ENCODE measurements at places on chromosomes 1 and 21. TPM values are rescaled to one million over a fixed set of nuclear protein-coding genes. Genes with fewer than 3 reads are reported as not detected.

DNA sequence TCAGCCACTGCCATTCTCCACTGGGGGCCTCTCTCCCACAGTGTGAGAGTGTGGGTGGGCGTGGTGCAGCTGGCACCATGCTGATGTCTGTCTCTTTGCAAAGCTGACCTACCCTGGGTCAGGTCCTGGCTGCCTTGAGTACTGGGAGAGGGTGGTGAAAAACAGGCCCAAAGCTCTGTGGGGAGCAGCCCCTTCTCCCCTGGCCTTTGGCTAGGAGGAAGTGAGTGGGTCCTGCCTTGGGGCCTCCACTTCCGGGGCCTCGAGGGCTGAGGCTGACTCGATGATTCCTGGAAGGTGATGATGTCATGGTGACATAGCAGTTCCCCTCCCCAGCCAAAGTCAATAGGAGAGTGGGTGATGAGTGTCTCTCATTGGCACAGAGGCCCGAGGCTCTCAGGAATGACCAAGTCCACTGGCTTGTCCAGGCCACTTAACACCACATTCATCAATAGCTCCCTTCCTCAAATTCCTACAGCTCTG, 53.0 kb downstream of the IER5 start:
- peak; percentile 67 for DNase-seq

DNA sequence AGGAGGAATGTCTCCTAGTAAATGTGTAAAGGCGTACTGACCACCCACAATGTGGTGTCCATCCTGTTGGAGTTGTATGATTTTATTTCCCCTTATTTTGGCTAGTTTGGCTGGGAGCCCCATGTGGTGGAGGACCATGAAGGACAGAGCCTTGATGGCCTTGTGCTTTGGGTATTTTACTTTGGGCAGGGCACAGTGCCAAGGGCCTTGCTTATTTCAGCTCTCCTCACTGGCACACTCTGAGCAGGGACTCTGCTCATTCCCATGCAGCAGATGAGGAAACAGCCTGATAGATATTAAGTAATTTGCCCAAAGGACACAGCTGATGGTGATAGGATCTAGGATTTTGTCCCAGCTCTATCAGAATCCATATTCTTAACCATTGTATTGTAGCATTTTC, 50.2 kb downstream of the SMYD2 start:
- no peak for DNase-seq

GRCh38 chr1:226678701-226679100, 60.4 kb downstream of the ITPKB start:
- DNase-seq = peak; percentile 65

The TMEM82 gene
- total RNA-seq = not detected

DNA sequence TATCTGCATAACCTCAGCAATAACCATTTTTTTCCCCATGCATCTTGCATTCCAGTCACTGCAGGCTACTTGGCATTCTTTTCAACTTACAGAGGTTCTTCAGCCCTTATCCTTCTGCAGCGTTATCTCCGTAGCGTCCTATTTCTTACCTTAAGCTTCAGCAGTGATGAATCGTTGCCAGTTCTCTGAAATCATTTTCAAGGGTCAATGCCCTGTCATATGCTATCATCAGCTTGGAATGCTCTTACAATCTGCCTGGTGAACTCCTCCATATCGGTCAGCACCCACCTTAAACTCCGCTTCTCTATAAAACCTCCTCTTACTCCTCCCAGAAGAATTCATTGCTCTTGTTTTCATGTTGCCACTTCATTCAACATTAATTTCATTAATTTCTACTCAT, 105.1 kb upstream of the DPH5 start:
- no peak for DNase-seq

DNA sequence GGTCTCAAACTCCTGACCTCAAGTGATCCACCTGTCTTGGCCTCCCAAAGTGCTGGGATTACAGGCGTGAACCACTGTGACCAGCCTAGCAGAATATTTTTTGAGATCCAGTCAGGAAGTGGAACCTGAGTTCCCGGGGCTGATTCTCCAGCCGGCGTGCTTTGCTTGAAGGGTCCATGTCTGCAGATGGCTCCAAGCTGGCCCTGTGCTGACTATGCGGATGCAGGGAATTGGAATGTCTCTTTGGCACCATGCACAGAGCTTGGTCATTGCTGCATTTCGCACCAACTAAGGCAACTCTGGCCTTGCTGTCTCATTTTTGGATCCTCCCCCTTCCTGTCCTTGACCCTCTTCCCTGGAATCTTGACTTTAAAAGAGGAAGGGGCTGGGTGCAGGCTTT, 28.1 kb downstream of the ARHGEF10L start:
- peak; percentile 80 for DNase-seq

The RAB3B gene
- 1.5 TPM for total RNA-seq

Measured in sigmoid colon (tissue), 7 donors.